ENCODE measurements at places on chromosomes 12 and 14.

DNA sequence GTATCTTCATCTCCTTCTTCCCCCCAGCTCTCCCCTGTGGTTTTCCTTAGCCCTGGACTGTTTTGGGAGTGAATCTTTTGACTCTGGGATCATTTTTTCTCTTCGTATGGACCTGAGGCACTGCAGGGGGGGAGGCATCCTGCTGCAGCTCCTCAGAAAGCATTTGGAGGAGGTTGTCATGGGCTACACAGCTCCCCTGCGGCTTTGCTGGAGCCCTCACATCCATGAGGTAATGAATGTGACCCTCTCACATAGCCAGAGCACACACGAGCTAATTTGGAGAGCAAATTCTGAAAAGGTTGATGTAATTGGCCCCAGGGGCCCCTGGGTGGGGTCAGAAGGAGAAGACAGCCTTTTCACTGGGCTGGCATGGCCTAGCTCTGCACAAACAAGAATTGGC, 110.9 kb downstream of the PAH start:
- no peak for DNase-seq

- DNase-seq = no peak
These were observed 53.6 kb downstream of the HECTD4 start for GRCh38 chr12:112328456-112329124.

- no peak for DNase-seq
These were observed 4.9 kb downstream of the PTGER2 start for GRCh38 chr14:52318826-52319645.

DNA sequence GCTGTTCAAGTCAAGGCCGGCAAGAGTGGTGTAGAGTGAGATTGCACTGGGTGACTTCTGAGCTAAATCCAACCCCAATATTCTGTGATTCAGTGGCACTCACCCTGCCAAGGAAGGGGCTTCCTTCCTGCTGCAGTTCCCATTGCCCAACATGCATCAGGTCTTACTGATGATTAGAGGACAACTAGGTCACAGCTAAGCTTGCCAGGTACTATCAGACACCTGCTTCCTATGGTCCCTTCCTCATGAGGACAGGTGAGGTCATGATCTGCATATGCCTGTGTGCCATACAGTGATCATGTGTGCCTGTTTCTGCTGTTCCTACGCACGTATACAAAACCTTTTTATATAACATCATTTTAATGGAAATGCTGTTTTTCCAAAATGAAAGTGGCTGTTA, 1.7 kb upstream of the CTDSP2 start:
- DNase-seq = no peak

- no peak for DNase-seq
These were observed 188.4 kb downstream of the DUSP6 start for GRCh38 chr12:89163918-89164317.

- no peak for DNase-seq
These were observed 19.3 kb upstream of the KRT80 start for GRCh38 chr12:52210925-52211650.

- DNase-seq = no peak
These were observed 8.0 kb downstream of the CCDC198 start for GRCh38 chr14:57485635-57486034.

DNA sequence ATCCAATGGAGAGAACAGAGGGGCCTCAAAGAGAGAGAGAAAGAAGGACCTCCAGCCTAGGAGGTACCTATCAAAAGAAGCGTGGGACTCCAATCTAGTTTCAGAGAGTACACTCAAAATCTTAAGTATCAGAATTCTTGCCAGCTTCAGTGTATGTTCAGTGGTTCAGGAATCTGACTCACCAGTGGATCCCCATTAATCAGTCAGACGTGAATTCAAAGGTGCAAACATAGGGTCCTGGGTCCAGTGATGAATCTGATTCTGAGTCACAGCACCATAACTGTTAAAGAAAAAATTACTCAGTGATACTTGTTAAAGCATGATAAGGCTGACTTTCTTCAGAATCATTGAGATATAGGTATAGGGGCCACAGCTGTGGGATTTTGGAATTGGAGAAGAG, 33.2 kb downstream of the ETNK1 start:
- no peak for DNase-seq

DNA sequence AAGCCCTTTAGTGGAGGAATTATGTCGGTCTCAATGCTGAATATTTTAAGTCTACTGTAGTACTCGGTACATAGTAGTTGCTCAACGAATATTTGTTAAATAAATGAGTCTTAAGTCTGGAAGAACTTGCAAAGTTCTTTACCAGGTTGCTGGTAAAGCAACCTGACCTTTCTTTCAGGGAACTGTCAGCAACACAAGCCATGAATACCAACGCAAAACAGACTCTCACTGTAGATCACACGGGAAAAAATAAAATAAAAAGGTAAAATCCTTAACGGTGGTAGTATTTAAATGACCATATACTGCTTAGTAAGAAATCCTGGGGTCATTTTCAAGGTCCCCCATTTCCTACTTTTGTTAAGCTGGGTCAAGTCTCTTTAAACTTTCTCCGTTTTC, 447 bp upstream of the NUBPL start:
- peak; percentile 1 for DNase-seq

DNA sequence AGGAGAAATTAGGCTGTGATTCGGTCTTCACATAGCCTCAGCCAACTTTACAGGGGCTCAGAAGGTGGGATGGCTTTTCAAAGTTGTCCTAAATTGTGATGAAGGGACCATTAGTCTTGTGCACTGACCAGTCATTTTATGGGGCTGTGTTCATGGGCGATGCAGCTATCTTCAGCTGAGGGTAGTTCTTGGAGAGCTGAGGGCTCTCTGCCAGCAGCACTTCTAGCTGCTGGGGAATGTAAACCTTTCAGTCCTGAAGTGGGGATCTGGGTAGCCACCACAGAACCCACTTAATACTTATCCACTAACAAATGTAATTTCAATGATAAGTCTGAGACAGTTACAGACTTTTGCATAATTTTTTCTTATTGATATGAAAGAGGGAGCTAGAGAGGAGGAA, 270.6 kb downstream of the AEBP2 start:
- no peak for DNase-seq

DNA sequence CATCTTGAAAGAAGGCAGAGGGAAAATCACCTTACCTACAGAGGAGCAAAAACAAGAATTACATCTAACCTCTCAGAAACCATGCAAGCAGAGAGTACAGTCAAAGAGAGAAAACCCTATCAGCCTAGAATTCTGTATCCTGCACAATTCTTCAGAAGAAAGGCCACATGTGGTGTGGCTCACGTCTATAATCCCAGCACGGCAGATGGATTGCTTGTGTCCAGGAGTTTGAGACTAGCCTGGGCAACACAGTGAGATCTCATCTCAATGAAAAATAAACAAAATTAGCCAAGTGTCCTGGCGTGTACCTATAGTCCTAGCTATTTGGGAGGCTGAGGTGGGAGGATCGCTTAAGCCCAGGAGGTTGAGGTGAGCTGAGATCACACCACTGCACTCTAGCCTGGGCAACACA, 48.2 kb downstream of the ATF7 start:
- DNase-seq = no peak

DNA sequence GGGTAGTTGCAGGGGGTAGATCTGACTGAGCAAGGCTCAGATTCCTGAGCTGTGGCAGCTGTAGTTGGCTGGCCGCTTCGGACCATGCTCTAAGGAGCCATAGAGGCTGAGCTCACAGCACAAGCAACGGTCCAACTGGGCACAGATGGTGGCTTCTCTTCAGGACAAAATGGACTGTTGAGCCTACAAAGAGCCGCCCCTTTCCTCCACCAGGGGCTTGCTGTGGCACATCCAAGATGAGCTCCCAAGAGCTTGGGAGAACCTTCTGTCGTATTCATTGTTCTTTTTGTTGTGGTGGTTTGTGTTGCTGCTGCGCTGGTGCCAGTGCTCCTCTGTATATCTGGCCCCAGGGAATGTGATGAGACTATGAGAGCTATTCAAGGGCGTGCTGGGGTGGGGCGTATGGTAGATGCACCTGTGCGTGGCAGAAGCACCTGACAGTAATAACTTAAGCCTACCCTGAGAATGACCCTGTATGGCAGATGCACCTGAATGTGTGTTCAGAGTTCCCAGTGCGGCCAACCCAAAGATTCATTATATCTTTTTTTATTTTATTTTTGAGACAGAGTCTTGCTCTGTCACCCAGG, 17.8 kb upstream of the LGALS3 start:
- DNase-seq = no peak

DNA sequence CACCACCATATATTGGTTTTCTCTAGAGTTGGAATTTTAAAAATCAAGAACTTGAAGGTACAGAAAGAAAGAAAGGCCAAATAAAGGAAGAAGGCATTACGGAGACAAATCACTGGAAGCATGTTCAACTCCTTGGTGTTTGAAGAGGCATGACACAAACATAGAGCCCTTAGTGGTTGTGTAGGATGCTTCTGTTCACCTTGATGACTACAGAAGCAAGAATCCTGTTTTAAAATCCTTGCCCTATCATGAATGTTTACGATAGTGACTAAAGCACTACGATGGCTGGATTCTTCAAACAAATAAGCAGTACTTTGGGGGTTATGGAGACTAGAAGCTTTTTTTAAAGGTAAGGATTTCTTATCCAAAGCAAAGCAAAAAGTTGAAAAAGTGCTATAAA, 10.3 kb upstream of the ISM2 start:
- no peak for DNase-seq

GRCh38 chr14:23539248-23540140, 12.1 kb downstream of the ZFHX2 start:
- peak; percentile 19 for DNase-seq

- DNase-seq = no peak
These were observed 251.1 kb upstream of the RMST start for GRCh38 chr12:97211416-97211930.

DNA sequence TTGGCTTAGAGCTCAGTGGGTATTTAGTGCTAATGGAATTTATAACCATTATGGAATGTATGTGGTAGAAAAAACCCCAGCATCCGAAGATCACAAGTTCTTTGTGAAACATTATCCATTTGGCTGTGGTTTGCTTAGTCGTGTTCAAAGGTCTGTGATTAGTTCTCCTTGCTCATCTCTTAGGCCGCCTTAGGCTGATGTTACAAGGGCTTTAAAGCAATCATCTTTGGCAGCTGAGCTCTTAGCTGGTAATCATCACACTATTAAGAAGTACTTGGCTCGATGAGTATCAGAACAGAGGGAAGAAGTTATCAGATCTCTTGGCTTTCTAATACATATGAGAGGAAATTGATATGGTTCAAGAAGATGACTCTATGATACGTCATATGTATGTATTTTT, 124.1 kb upstream of the E2F7 start:
- DNase-seq = no peak

GRCh38 chr12:117282490-117282889, 78.9 kb downstream of the NOS1 start:
- DNase-seq = no peak

- DNase-seq = no peak
These were observed 4.1 kb upstream of the TBX5 start for GRCh38 chr12:114409852-114410600.
